ENCODE measurements at places on chromosomes 5 and 9.

DNA sequence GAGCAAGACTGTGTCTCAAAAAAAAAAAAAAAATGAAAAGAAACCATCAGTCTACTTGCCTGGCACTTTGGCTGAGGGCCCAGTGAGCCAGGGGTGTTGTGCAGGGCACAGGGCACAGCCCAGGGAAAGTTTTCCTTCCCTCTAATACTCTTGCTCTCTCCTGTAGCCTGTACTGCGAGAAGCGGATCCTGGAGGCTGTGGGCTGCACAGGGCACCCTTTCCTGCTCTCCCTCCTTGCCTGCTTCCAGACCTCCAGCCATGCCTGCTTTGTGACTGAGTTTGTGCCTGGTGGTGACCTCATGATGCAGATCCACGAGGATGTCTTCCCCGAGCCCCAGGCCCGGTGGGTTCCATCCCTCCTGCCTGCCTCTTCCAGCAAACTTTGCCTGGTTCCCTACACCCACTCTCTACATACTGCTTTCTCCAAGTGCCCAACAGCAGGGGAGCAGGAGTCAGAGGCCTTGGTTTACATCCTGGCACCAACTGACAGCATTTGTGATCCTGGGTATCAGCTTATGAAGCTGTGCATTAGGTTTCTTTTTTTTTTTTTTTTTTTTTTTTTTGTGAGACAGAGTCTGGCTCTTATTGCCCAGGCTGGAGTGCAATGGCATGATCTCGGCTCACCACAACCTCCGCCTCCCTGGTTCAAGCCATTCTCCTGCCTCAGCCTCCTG lies 7.2 kb downstream of the ZDHHC12 start:
- DNase-seq, result no peak

GRCh38 chr9:13411791-13412190 lies 132.3 kb upstream of the MPDZ start:
- no peak for DNase-seq

- no peak for DNase-seq
Measured at GRCh38 chr5:79237740-79238560, 2.0 kb downstream of the JMY start.

- peak; percentile 30 for DNase-seq
Measured at GRCh38 chr9:120616966-120617935, 37.3 kb upstream of the CDK5RAP2 start.

DNA sequence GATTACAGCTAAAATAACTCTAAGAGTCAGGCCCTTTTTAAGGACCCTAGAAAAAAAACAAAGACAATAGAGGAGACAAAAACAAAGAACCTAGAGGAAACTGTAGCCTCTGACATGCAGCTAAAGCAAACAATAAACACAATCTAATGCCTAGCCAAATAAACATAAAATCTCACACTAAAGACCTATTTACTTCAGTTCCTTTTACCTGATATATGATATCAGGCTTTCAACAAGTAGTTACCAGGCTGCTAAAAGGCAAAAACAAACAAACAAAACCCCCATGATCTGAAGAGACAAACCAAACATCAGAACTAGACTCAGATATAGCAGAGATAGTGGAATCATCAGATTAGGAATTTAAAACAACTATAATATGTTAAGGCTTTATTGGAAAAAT lies 226.5 kb upstream of the POU5F2 start:
- DNase-seq, result no peak

DNA sequence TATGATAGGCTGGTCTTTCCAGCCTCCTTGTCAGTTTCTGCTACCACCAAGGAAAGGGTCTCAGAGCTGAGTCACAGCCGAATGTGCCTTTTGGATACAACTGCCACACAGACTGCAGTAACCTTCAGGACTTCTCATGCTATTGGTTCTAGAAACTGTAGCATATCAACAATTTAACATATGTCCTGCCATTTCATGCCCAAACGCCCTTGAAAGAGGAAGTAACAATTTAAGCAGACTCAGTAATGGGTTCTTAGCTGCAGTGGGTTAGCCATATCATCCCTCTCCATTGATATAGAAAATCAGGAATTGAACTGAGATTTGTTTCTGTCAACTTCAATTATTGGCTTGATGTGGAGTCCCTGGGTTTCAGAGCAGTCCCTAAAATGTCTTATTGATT lies 4.1 kb upstream of the CLK4 start:
- no peak for DNase-seq

- peak; percentile 27 for DNase-seq
Measured at GRCh38 chr9:110217656-110218099, 9.7 kb upstream of the C9orf152 start.

GRCh38 chr9:38650564-38650963 lies 30.2 kb upstream of the ANKRD18A start:
- DNase-seq, result no peak

All from astrocyte (in vitro differentiated cells and primary cell).